Activated naive CD4-positive, alpha-beta T cell treated with Interleukin-2 at 50 U/mL for 16 hours (primary cell): ENCODE measurements at places on chromosomes 5 and 9.

GRCh38 chr9:3758816-3759576, 233.2 kb upstream of the RFX3 start:
- DNase-seq: no peak

- no peak for DNase-seq
Measured at GRCh38 chr5:76657091-76657490, 33.9 kb upstream of the F2RL2 start.

GRCh38 chr9:78439866-78440830, 143.2 kb downstream of the PSAT1 start:
- DNase-seq: no peak

GRCh38 chr9:126524353-126525077, 89.2 kb upstream of the LMX1B start:
- DNase-seq: no peak

- DNase-seq: no peak
Measured at GRCh38 chr9:20990867-20991266, 40.6 kb downstream of the HACD4 start.

GRCh38 chr5:178469975-178470759, 120.0 kb downstream of the COL23A1 start:
- DNase-seq: no peak

DNA sequence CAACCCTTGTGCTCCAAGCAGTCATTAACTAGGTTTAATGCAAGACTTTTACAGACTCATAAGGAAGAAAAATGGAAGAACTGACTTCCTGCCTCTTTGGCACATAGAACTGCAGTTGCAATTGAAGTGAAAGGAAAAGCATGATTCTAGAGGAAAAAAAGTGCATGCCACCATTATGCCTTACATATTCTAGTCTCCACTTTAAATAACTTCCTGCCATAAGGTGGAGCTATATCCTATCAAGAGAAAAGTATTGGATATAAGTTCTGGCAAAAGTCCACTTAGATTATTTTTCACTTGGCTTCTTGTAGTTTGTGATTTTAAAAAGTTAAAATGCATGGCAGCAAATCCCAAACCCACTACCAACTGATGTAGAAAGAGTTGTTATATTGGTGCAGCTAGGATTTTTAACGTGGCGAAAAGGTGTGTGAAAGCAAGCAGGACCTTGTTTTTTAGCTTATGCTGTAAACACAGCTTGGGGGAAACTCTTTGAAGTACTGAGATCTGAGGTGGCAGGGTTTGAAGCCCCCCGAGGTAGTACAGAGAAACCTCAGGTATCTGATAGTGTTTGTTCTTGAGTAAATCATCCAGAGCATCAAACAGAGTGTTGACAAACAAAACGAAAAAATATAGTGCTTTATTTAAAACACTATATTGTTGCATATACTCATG, 117.9 kb downstream of the ANXA1 start:
- no peak for DNase-seq
